ENCODE measurements at places on chromosomes 2 and 18.

- DNase-seq = no peak
These were observed 26.6 kb upstream of the SCN7A start for GRCh38 chr2:166520604-166521003.

- DNase-seq = peak; percentile 25
These were observed 681 bp upstream of the PTPN18 start for GRCh38 chr2:130355172-130355577.

DNA sequence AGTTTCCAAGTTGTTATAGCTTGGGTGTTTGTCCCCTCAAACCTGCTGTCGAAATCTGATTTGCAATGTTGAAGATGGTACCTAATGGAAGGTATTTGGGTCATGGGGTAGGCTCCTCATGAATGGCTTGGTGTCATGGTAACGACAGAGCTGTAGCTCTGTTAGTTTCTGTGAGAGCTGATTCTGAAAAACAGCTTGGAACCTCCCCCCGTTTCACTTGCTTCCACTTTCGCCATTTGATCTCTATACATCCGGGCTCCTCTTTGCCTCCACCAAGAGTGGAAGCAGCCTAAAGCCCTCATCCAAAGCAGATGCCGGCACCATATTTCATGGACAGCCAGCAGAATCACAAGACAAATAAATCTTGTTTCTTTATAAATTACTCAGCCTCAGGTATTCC is 1035.1 kb upstream of the SLC39A10 start:
- DNase-seq = no peak

GRCh38 chr18:50711386-50711785 is 108.4 kb downstream of the MRO start:
- DNase-seq = no peak

GRCh38 chr2:187150670-187151069 is 297.4 kb downstream of the CALCRL start:
- no peak for DNase-seq

Data from OCI-M1 (cell line).